Activated CD4-positive, CD25-positive, alpha-beta regulatory T cell (primary cell): ENCODE measurements at places on chromosomes 1 and 21.

DNA sequence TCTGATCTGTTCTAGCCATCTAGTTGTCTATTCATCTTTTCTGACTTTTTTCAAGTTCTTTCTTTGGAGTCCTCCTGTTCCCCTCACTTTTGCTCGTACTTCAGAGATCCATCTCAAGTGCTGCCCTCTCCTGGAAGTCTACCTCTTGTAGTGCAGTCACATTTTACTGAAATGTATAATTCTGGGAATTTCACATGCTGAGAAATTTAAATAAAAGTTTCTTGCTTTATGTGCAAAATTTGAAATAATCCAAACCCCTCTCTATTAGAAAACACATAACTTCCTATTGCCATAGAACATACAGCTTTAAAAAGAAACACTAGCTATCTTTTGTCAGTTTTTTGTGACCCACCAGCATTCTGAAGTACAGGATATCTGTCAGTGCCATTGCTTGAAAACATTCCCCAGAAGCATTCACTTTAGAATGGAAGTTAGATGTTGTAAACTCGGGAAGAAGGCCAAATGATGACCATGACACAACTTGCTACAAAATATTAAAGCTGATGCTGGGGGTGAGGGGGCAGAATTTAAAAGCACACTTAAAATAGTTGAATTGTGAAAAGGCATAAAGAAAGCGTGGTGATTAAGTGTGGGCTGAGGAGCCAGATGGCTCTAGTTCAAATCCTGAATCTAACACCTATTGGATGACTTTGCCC lies 22.0 kb downstream of the RLF start:
- no peak for DNase-seq

GRCh38 chr1:22754824-22755223 lies 44.2 kb downstream of the EPHB2 start:
- no peak for DNase-seq

DNA sequence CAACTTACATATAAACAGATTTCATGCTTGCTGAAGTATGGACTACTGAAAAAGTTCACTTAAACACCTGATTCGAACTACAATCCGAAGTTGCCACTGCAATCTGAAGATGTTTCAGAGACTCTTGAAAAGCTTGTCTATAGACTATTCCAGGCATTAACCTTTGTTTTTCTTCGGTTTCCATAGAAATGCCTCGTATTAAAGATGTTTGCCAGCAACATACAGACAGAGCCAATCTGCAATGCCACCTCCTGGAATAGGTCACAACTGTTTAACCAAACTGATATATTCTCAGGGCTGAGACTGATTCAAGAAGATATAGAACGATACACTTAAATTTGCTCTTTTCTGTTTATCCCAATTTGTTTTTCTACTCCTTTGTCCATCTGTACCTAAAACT lies 28.9 kb upstream of the DMRTB1 start:
- DNase-seq: no peak

DNA sequence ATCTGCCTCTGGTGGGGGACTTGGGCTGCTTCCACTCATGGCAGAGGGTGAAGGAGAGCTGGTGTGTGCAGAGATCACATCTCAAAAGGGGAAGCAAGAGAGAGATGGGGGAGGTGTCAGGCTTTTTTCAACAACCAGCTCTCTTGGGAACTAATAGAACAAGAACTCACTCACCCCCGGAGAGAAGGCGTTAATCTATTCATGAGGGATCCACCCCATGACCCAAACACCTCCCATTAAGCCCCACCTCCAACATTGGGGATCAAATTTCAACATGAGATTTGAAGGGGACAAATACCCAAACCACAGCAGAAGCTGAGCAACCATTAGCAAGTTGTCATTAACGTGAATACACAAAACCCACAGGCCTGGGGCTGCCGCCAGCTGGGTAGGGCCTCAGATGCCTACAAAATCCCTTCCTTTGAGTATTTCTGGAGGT lies 12.0 kb upstream of the VWA5B1 start:
- DNase-seq: no peak

DNA sequence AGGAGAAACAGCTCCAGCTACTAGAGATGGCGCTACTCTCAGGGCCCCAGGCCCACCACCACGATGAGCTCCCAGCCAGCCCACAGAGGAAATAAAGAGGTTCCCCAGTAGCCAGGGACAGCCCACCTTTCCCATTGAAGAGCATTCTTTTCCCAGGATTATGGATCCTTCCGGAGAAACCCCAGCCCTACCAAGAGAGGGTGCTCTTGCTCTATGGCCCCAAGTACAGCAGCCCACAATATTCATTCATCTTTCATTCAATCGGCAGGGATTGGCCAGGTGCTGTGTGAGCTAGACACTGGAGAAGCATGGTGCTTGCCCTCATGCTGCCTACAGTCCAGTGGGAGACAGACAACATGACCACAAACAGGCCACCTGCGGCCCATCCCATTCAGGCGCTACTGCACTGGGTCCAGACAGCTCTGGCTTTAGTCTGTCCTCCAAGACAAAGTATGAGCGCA lies 29.9 kb downstream of the PMVK start:
- no peak for DNase-seq

DNA sequence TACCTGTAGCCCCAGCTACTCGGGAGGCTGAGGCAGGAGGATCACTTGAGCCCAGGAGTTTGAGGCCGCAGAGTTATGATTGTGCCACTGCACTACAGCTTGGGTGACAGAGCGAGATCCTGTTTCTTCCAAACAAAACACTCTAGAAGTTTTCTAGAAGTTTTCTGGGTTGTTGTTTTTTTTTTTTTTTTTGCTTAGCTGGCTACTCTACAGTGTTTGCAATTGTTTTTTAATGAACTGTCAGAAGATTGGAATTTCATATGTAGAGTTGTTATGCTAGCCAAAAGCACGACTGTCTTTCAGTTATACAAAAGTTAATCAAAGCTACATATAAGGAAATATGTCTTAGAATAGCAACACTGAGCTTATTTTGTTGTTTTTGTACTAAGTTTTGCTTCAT lies 30.9 kb upstream of the NEXN start:
- no peak for DNase-seq

DNA sequence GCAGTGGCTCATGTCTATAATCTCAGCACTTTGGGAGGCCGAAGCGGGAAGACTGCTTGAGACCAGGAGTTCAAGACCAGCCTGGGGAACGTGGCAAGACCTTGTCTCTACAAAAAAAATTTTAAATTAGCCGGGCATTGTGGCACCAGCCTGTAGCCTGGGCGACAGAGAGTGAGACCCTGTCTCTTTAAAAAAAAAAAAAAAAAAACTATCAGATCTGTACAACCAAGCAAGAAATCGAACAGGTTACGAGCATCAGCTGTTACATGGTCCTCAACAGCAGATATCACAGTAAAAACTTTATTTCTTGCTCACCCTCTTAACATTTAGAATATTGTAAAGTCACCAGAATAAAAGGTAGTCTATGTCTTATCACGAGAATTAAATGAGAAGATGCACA lies 1.5 kb downstream of the NUP133 start:
- DNase-seq: no peak

GRCh38 chr21:26795866-26796329 lies 49.3 kb downstream of the ADAMTS1 start:
- DNase-seq: no peak

GRCh38 chr1:180953291-180954004 lies 40.8 kb downstream of the KIAA1614 start:
- no peak for DNase-seq

- DNase-seq: no peak
These were observed 9.3 kb downstream of the FMO1 start for GRCh38 chr1:171257607-171258076.

DNA sequence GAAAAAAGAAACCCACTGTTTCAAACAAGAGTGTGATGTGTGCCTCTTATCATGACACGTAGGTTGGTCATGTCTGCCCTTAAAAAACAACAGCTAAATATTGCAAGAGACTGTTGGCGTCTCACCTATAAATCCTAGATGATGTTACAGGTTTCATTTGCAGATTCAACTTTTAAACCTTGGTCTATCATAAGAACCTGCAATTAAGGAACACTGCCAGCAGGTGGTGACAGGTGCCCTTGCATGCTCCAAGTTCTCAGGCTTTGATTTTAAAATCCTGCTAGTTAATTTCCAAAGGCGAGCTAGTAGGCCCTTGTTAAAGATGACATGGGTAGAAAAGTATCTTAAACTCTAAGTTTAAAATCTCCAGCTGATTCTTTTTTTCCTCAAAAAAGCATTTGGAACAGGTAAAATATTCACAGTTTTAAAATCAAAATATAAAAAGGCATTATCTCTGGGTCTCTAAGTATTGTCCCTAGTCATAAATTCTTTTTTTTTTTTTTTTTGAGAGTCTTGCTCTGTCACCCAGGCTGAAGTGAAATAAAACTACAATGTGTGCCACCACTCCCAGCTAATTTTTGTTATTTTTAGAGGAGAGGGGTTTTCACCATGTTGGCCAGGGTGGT lies 39.1 kb downstream of the CLSTN1 start:
- DNase-seq: peak; percentile 39

- no peak for DNase-seq
These were observed 56.9 kb downstream of the KLHDC7A start for GRCh38 chr1:18537386-18538306.

GRCh38 chr1:152487871-152488270 lies 22.7 kb upstream of the LCE5A start:
- DNase-seq: no peak

DNA sequence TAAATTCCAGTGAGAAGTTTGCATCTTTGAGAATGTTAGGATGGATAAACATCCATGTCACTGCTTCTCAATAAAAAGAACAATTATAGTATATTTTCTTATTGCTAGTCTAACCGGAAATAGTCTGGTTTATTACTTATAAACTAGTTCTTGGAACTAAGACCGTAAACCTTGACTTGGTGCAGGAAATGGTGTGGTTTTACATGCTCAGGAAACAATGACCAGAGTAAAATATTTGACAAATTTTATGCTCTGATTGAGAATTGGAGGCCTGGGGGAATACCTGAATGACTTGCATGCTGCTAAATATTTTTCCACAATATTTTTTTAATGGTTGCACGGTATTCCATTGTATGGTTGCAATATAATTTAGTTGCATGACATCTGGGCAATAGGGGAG lies 76.3 kb downstream of the XCL2 start:
- DNase-seq: no peak

- DNase-seq: peak; percentile 20
These were observed 648 bp downstream of the ATP1A1 start for GRCh38 chr1:116373431-116374352.

DNA sequence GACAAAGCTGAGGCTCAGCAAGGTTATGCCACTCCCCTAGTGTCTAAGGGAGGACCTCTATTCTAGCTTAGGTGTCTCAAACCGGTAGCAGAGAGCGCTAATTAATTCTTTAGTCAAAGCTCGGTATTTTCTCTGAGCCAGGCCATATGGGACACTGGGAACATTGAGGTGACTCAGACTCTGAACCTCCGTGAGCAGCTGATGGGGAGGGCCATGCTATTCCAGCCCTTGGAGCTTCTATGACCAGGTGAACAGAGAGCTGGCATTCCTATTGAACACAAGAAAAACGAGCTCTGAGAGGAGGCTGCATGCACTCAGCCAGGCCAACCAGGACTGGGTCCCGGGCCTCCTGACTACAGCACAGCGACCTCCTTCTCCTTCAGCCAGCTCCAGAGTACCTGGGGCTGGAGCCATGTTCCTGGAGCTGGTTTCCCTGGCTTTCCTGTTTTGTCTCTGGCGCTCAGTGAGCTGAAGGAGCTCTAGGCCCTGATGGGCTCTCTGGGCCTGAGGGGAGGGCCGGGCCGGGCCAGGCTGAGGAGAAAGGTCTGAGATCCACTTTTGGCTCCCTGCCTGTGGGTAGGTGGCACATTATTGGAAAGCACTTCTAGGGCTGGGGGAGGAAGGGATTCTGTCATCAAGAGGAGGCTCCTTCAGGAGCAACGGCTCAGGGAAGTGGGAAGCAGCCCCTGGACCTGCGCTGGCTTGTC lies 37.0 kb downstream of the SLC9A1 start:
- DNase-seq: no peak

DNA sequence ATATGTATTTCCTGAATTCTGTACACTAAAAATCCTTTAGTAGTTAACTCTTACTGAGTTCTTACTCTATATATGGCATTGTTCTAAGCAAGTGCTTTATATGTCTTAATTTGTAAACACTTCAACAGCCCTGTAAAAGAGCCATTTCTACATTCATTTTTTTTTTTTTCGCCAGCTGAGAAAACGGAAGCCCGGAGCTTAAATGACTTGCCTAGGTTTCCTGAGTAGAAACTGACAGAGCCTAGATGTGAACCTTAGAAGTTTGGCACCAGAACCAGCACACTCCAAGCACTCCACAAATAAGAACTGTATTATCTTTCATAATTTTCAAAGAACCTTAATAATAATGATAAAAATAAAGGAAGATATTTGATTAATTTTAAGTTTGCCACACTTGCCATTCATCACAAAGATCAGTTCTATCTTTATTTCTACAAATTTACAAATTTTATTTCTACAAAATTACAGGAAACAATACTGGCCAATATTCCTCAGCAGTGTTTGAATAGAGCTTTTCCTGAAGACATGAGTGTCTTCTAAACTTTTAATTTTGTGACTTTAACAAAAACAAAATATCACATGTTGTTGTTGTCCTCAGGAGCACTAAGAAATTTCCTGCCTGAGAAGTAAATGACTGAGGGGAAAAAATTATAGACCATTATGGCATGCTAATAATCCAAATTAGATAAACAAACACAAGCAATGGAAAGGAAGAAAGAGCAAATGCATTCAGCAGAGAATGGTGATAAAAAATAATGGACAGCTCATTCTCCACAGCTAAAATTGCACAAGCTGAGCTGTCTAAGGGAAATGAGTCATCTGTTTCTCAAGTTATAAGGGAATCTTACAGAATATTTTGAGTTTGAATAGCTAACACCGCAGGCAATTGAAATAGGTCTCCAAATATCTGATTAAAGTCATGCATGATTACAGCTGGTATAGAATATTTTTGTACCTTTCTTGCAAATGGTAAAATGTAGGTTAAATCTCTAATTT lies 71.2 kb downstream of the DPYD start:
- no peak for DNase-seq

DNA sequence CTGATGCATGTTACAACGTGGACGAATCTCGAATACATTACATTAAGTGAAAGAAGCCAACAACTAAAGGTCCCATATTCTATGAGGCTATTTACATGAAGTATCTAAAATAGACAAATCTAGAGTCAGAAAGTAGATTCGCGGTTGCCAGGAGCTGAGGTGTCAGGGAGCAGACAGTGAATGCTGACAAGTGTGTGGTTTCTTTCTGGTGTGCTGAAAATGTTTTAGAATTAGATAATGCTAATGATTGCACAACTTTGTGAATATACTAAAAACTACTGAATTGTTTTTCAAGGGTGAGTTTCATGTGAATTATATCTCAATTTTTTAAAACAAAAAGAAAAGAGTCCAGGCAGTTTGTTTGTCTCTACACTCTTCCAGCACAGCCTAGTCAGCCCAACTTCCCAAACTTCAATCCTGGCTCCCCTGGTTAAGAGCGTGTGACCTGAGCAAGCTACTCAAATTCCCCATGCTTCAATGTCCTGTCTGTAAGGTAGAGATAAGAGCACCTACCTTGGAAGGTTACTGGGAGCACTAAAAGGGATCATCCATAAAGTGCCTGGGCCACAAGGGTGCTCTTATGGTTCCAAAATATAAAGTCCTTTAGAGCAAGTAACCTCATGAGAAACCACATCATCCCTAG lies 20.9 kb downstream of the HLCS start:
- DNase-seq: no peak

- DNase-seq: no peak
These were observed 18.6 kb upstream of the FBXO28 start for GRCh38 chr1:224095339-224095738.
